ENCODE measurements at places on chromosomes 6 and 20.

DNA sequence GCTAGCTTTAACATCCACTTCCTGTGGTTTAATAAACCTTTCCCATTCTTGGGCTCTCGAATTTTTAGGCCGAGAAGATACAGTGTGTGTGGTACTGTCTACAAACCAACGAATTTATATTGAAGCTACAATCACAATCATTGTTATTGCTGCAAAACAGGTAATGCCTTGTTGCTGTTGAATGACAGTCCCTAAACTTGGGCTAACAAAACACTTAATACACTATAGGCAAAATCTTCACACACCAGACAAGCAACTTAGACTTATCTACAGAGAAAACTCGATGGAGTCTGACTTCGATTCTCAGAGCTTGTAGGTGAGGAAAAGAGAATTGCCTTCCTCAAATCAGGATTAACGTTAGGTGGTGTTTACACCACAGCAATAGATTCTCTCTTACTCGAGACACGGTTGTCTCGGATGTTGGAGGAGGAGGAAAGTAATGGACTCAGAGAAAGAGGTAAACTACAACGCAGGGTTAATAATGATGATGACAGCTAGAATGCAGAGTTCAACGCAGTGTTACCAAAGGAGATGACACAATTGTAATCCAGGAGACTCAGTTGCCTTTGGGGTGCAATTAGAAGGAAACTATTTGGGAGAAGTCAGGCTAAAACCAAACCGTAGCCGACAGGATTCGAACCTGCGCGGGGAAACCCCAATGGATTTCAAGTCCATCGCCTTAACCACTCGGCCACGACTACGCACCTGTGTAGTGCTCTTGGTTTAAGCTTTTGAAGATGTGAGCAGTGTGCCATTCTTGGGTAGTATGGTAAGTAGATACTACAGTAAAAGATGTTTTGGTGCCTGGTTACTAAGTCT is 32.5 kb upstream of the ZNF184 start:
- DNase-seq: no peak

DNA sequence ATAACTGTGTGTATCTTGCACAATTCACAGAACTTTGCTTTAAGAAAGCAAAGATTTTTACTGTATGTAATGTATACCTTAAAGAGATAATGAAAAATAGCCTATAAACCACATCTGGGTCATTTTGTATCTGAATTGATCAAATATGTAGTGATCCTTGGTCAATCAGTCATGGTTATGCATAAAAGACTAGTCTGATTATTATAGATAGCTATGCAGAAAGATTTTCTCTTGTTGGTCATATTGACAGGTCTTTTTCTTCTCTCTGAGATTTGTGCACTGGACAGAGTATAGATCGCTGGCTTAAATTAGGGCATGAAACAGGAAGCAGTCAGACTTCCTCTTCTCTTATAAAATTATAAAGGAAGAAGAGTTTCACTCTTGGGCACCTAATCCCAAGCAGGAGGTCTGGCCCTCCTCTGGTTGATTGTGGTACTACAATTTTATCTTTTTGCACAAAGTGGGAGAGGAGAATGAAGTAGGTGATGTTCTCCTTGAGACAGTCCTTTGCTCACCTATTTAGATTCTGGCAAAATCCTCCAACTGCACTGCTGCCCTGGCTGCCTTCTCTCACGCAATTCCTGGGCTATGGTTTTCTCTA is 380.9 kb upstream of the RGS17 start:
- DNase-seq: peak; percentile 5

DNA sequence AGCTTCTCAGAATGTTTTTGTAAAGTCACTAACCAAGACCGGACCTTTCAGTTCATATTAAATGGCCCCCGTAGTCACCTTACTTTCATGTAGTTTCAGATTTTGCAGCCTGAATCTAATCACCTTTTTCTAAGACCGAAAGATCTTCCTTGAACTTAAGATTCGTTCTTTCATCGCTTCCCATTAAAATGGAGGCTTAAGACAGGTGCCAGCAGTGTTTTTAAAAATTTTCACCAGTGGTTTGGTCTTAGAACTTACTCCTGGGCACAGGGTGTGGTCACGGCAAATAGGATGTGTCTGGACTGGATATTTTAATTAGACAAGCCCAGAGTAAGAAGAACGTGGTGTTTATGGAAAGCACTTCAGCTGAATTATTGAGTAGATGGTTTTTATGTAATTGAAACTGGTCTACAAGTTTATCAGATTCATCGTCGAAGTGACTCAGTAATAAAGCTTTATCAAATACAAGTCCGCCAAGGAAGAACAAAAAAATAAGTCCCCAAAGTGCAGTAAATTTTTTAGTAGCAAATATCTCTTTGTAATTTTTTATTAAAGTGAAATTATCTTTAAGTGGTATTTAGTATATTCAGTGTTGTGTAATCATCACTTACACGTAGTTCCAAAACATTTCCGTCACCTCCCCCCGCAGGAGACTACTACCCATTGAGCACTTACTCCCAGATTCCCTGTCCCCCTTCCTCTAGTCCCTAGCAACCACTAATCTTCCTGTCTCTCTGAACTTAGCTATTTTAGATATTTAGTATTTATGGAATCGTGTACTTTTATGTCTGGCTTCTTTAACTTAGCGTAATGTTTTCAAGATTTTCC is 868 bp downstream of the SRSF3 start:
- DNase-seq: no peak

GRCh38 chr20:3181270-3181669 is 7.9 kb upstream of the LZTS3 start:
- no peak for DNase-seq

GRCh38 chr6:43491750-43492661 is 14.6 kb downstream of the TJAP1 start:
- no peak for DNase-seq

- DNase-seq: no peak
These were observed 213.6 kb downstream of the TRDN start for GRCh38 chr6:123423130-123423529.

DNA sequence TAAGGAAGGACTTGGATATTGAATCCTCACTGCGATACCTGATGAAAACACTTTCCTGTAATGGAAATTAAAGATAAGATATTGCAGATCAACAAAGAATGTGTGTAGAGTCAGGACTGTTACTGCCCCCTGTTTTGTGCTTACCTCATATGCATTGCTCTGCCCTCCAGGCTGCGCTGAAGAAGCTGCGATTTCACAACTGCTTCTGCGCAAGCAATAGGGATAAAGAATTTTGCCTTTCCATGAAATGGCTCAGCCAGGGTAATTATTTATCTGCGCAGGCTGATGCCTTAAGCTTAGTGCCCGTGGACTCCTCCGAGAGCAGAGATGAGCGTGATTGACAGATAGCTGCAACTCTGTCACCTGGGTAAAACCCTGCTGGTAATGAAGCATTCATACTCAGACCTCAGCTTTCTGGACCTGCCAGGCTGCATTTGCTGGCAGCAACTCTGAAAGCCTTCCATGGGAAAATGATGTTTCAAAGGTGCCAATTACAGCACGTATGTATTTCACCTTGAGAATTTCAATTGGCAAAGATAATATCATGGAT is 370.6 kb downstream of the SAMD5 start:
- DNase-seq: no peak

GRCh38 chr6:64459411-64459944 is 823.9 kb downstream of the PHF3 start:
- DNase-seq: no peak

DNA sequence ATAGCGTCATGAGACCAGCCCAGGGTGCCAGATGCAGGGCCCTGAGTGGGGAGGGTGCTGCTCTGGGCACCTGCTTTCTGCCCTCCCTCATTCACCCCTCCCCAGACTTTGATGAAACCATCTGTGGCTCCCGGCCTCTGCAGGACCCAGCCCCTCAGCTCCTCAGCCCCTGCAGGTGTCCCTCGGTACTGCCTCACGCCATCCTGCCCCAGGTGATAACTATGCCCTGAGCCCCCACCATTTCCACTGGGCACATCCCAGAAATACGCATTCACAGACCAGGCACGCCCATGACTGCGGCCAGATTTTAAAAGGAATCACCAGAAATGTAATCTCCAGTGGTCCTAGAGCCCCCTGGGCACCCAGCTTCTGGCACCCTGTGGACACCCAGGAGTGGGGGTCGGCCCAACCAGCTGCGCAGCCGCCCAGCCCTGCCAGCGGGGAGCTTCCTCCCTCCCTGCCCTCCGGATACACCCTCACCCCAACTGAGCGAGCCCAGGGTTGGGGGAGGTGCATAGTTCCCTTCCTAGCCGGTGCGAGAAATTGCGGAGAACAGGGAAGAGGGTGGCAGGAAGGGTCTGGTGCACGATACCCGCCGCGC is 615 bp upstream of the NTSR1 start:
- DNase-seq: peak; percentile 86

DNA sequence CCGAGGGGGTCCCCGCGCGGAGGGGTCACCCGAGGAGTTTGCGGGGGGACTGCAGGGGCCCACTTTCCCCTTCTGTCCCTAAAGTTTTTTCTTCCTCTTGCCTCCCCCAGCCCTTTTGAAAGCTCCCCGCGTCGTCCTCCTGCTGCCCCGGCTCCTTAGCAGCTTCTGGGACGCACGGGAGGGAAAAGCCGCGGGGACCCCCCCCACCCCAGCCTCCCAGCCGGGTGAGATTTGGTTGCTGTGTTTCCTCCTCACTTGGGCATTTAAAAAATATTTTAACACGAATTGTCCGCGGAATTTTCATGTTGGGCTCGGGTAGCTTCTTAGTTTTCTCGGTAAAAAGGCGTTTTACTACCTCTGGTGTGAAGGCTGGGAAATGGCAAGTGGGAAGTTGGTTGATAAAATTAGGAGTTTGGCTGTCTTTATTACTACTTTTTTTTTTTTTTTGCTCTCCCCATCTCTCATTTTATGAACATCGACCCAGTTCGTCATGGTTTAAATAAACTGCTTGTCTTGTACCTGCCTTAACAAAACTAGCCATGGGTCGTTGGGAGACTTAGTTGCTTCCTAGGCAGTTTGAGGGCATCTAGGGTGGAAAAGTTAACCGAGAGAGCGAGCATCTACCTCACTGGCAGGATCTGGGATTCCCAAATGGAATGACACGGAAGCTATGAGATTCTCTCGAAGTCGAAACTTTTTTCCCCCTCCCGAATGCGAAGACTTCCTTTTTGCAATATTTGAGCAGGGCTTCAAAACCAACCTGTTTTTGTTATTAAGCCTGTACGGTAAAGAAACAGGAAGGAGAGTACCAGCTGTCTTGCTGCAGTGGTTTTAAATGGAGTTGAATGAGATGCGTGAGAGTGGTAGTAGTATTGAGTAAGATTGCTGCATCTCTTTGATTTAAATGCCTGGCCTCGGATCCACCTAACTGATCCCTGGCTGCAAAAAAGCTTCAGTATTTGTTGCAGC is 868 bp downstream of the NCOA3 start:
- peak; percentile 86 for DNase-seq

GRCh38 chr6:14861491-14861943 is 384.4 kb upstream of the JARID2 start:
- no peak for DNase-seq

- DNase-seq: no peak
These were observed 52.0 kb downstream of the GRIK2 start for GRCh38 chr6:101445527-101445926.

- DNase-seq: no peak
These were observed 28.0 kb downstream of the RREB1 start for GRCh38 chr6:7135755-7136154.

DNA sequence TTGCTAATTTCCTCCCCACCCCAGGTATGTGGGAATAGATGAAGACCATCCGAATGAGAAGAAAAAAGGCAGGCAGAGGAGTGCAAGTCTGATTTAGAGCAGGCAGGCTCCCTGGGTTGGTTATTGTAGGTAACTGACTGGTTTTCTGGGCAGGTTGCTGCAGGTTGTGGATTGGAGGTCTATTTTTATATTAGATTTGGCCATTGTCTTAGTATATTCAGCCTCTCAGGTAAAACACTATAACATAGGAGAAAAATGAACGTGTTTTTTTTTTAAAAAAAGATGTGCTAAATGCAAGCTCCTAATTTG is 492 bp upstream of the TBC1D7 start:
- DNase-seq: no peak

DNA sequence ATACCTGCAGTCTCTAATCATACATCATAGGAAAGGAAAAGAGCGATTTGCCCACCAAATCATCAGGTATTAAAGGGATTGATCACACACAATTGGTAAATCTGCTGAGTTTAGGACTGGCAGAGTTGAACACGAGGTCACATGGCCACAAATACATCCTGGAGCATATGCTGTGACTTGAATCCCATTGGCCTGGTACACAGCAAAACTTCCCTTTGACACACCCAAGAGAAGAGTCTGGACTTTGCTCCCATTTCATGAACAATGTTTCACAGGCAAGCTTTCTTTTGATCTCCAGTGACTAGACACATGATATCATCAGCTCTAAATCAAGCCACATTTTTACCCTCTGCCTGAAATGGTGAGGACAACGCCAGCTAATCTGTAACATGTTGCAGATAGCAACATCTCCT is 117.9 kb downstream of the ISM1 start:
- no peak for DNase-seq

DNA sequence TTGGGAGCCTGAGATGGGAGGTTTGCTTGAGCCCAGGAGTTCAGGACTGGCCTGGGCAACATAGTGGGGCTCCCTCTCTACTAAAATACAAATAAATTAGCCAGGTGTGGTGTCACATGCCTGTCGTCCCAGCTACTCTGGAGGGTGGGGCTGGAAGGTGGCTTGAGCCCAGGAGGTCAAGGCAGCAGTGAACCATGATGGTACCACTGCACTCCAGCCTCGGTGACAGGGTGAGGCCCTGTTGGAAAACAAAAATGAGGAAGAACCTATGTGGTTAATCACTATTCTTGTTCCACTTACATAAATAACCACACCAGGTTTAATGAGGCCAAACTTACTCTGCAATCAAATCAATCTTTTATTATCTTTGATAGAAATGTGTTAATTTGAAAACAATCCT is 5.4 kb downstream of the PPDPF start:
- DNase-seq: no peak

GRCh38 chr6:132659082-132659481 is at the start of gene TAAR1:
Gene TAAR1, minus strand, starts transcription at chr6:132659182. Its CDS starts 13,179 bp downstream, at chr6:132646003.
- no peak for DNase-seq

GRCh38 chr6:151310852-151311767 is 71.3 kb downstream of the AKAP12 start:
- DNase-seq: no peak

DNA sequence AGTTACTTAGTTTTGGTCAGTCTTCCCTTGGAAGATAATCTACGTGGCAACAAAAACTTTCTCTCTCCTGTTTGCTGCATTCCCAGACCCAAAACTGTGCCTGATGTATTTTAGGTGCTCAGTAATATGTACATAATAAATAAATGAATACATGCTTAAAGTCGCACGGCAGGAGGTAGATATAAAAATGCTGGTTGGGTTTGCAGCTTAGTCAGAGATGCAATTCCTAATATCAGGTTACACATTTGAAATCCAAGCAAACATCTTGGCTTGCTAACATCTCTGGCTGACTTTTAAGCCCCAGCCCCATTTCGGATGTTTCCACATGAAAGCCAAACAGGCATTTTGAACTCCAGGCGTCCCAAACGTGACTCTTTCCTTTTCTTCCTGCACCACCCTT is 91.0 kb downstream of the KCNQ5 start:
- DNase-seq: no peak

Measured in HuH-7.5 (cell line).